ENCODE measurements at places on chromosomes 16 and 17.

GRCh38 chr17:60502145-60502544 lies 23.9 kb downstream of the APPBP2 start:
- DNase-seq: no peak

GRCh38 chr17:37096071-37096470 lies 147.3 kb downstream of the AATF start:
- DNase-seq: no peak

DNA sequence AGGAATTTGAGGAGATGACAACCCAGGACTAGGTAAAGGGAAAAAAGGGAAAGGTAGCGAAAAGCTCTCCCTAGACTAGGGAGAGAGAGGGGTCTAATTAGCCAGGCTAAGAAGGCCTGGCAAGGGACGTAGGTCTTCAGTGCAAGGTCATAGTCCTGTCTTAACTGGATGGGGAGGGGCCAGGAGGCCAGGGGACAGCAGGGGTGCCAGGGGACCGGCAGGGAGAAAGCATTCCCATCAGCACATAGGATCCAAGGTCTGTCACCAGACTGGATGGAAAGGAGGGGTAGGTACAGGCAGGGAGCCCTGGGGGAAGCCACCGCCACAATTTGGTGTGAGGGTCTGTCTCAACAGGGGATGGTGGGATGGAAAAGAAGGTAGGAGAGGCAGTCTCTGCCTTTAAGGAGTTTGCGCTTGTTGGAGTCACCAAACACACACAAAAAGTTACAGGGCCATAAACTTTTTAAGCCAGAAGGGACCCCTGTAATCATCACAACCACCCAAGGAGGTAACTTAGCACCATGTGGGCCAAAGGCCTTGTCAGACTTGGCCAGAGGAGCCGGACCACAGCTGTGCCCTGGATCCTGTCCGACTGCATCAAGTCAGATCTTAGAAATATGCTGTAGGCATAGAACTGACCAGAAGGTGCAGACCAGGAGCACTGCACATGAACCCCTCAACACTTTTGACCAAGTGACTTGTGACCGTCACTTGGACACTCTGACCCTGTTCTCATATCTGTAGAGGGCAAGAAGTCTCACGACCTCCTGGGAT lies 10.0 kb downstream of the AXIN2 start:
- no peak for DNase-seq

DNA sequence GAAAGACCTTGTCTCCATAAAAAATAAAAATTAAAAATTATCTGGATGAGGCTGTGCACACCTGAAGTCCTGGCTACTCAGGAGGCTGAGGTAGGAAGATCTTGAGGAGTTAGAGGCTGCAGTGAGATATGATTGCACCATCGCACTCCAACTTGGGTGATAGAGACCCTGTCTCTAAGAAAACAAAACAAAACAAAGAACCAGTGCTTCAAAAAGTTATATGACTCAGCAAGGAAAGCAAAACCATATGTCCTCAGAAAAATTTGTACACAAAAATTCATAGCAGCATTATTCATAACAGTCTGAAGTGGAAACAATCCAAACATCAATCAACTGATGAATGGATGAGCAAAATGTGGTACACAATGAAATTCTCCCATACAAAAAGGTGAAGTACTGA lies 48.9 kb downstream of the SLFN5 start:
- DNase-seq: peak; percentile 53

DNA sequence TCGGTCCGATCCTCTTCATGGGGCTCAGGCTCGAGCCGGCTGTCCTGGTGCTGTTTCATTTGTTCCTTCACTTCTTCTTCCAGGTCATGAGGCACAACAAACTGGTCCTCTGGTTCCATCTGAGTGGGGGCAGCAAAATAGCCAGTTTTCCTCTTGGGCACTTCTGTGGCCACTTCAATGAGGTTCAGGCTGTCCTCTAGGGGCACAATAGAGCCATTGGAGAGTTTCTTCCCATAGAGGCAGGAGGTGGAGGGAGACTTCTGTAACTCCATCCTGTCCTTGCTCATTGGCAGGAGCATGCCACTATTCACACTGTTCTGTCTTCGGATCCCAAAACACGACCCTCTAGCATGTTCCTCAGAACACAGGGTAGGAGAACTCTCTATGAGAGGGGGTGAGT lies 22.9 kb downstream of the MARVELD3 start:
- no peak for DNase-seq

- DNase-seq: no peak
Observed at GRCh38 chr16:27383556-27384243, 18.3 kb upstream of the IL21R start.

DNA sequence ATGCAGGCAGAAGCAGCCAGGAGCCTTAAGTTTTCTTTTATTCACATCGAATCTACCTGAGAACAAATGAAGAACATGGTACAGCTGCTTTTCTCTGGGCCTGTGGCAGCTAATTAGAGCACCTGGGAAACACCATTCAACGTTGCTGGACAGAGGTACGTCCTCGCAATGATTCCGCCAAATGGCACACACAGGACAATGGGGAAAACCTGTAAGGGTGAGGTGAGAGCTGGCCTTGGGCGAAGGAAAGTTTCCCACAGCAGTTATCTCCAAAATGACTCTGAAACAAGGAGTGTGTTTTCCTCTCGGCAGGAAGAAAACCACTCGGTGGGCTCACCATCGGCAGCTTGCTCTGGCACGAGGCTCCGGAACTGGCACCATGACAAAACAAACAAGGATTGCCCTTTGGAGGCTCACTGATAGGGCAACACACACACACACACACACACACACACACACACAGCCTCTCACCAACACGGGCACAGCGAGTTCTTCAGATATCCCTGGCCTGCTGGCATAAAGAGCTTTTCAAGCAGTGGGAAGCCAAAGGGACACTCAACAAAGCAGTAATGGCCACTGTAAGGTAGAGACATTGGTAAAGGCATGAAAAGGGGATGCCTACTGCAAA lies 73.7 kb downstream of the ZFHX3 start:
- DNase-seq: no peak

DNA sequence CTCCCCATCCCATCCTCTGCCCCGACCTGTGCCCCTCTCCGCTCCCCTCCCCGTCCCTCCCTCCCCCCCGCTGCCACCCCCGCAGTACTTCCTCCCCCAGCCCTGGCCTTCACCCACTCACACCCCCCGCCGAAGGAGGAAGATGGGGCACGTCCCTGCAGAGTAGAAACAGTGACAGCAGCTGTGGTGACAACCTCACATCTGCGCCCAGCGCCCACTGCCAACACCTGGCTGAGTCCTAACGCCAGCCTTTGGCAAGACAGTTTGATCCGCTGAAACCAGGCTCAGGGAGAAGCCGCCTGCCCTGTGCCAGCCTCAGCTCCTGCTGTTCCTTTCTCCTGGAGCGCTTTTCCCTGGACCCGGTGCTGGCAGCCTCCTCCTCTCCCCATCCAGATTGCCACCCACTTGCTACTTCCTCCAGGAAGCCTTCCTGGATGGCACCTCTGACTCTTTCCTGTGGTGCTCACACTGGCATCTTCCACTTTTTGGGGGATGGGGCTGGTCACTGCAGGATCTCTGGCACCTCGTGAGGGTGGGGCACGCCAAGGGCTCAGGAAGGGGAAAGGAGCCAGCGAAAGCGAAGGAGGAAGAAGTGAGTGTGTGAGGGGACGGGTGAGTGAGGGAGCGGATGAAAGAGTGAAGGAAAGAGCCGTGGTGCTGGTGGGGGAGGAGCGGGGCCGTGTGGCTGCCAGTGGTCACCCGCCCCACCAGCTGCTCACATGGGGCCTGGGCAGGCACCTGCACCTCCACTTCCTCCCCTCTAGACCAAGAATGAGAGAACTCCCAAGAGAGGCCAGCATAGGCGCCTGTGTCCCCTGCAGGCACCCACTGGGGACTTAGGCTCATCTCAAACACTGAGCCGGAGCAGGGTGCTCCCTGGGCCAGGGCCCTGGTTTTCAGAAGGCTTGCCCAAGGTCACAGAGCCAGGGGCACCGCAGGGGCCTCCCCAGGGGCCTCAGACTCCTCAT lies 27.0 kb downstream of the ZFPM1 start:
- no peak for DNase-seq

- DNase-seq: no peak
Observed at GRCh38 chr16:64704386-64704785, 417.5 kb downstream of the CDH11 start.

DNA sequence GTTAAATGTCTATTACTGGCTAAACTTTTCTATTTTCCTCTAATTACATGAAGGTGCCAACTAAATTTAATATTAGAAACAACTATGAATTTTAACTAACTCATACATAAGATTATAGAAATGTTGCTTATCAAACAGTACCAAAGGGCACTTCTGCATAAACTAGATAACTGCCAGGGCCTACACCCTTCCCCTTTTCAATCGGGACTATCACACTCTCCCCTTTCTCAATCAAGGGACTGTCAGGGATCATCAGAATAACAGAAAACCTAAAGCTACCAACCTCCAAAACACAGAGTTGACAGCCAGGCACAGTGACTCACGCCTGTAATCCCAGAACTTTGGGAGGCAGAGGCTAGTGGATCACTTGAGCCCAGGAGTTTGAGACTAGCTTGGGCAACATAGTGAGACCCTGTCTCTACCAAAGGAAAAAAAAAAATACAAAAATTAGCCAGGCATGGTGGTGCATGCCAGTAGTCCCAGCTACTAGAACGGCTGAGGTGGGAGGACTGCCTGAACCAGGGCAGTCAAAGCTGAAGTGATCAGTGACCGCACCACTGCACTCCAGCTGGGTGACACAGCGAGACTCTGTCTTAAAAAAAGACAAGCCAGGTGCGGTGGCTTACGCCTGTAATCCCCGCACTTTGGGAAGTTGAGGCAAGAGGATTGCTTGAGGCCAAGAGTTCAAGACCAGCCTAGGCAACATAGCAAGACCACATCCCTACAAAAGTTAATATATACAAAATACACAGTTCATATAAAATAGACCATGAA lies 3.2 kb upstream of the PHLPP2 start:
- no peak for DNase-seq

- peak; percentile 78 for DNase-seq
Observed at GRCh38 chr17:75753514-75754377, 11.2 kb downstream of the GALK1 start.

- no peak for DNase-seq
Observed at GRCh38 chr16:49013727-49014080, 267.9 kb downstream of the CBLN1 start.

DNA sequence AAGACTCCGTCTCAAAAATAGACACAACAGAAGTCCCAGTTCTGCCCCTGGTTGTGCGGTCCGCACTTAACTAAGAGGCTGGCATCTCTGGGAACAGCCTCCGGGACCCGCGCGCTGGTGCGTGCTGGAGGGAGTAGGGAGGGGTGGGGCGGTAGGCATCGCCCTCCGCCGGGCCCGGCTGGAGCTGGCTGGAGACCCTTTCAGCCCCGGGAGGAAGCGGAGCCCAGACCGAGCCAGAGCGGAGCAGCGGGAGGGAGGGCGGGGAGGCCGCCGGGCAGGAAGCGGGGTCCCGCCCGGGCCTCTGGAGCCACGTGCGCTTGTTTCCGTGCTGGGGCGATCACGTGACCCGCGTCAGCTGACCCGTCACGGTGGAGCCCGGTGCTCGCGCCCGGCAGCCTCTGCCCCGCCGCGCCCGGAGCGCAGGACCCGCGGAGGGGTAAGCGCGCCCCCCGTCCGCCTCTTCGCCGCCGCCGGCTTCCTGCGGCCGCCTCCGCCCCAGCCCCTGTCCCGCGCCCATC lies at the start of gene WDR81:
Gene WDR81 (plus strand): TSS at position 354 of the 518 bp plus-strand sequence. CDS start 256 bp downstream, outside the sequence.
- peak; percentile 87 for DNase-seq

DNA sequence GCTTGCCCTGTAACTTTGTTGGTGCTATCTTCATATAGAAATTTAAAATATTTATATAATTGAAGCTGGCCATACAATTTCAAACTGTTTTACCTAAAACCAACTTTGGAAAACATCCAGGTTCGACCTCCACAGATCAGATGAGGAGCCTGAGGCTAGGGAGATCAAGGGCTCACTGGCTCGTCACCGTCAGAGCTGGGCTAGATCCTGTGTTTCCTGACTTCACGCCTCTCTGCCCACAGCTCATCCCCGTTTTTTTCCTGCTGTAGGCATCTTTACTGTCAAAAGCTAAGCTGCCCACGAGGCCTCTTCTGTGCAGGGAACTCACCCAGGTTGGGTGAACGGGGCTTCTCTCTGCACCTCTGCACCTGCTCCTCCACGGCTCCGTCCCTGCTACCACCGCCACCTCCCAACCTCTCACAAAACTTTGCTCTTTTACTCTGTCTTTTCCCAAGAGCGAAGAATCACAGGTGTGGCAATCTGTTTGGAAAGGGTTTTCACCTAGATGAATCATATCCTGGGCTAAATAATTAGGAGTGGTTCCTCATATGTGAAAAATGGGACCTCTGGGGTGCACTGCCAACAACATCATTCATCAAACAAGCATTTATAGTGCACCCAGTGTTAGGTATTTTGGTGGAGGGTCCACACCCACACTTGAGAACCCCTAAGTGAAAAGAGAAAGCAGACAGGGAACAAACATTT lies 24.8 kb upstream of the KDM6B start:
- DNase-seq: no peak

DNA sequence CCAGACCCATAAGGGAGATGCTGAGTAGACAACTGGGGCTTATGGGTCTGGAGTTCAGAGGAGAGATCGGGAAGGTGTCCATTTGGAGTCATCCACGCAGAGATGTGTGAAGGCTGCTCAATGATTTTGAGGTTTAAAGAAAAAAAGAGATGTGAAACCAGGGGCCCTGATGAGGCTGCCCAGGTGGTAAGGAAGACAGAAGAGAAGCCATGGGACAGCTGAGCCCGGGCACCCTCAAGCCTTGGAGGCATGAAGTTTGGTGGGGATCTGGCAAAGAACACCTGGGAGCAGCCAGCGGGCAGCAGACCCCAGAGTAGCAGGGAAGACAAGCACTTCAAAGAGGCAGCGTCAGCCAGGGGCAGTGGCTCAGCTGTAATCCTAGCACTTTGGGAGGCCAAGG lies 20.8 kb upstream of the MYO15B start:
- no peak for DNase-seq

DNA sequence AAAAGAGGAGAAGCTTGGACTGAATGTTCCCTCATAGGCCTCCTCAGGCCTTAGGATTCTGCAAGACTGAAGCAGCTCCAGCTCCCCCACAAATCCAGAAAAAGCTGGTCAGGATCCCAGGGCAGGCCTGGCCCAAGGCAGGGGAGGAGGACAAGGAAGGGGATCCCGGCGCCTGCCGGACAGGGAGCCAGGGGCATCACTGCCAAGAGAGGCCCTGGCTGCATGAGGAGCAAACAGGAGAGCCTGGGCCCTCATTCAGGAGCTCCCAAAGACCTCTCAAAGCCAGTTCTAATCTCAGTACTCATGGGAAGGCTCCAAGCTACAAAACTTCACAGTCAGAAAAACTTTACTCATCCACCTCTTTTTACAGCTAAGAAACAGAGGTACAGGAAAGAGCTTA lies 67.3 kb downstream of the ZNF423 start:
- DNase-seq: no peak

- DNase-seq: peak; percentile 39
Observed at GRCh38 chr17:29238133-29238850, 8.4 kb upstream of the CRYBA1 start.

DNA sequence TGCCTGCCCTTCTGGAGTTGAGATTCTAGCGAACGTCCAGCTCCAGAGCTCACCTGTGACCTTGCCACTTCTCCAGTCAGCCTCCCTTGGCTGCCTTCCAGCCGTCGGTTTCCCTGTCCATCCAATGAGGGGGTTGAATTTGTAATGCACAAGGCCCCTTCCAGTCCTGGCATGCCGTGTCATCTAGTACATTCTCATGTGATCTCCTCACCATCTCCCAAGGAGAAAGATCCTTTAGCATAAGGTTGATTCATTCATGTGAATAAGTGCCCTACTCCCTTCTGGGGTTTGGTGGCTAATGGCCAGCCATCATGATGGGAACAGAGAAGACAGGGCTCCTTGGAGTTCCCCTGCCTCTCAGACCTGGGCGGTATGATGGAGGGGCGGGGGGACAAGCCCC lies 18.9 kb upstream of the ABCC3 start:
- DNase-seq: no peak
